ENCODE measurements at places on chromosomes 16 and 17. TPM values are rescaled to one million over a fixed set of nuclear protein-coding genes. Genes with fewer than 3 reads are reported as not detected.
A peak's percentile ranks its signal among the peaks of the same experiment; 100 is the strongest.

DNA sequence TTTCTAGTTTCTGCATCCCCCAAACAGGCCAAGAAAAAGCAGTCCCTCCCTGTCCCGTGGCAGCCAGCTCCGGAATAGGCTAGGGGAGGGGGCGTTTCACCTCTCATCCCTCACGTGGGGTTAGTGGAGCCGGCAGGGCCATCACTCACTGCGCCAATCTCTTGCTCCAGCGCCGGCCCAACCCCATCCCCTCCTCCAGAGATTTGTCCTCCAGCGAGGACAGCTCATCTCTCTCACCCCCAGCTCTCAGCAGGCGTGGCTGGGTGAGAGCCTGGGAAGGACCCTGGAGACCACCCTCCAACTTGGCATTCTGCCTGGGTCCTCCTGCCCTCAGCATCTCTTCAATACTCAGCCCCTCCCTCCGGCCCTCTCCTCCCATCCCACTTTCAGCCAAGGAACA, 74.1 kb downstream of the TMEM132E start:
- no peak for DNase-seq

GRCh38 chr16:59356709-59357108, 622.6 kb upstream of the GOT2 start:
- no peak for DNase-seq

DNA sequence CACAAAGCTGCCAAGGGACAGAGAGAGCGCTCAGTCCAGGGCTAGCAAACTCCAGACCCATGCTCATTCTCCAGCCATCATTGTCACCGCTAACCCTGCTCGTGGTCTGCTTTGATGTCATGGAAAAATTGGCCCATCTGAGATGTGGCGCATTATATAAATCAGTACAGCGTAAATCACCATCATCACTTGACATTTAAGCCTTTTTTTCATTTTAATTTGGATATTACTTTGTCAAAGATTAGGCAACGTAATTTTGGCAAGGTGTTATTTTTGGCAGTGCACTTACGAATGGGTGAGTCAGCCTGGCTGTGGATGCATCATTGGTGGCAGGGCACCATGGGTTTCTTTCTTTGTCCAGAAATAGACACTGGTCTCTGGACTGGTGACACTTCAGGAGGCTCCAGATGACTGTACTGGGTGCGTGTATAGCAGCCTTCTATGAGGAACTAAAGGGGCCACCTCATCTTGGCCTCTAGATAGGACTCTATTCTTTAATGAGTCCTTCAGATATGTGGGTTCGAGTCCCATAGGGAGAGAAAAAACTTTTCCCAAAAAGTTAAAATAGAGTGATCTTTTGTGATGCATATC, 166.3 kb downstream of the MSI2 start:
- DNase-seq: no peak

Gene MMP25
- total RNA-seq: 0.66 TPM

- DNase-seq: no peak
These were observed 6.5 kb downstream of the TFAP4 start for GRCh38 chr16:4266372-4266771.

Gene TXNDC17
- total RNA-seq: 108 TPM

Gene AP1G1
- total RNA-seq: 88.5 TPM

DNA sequence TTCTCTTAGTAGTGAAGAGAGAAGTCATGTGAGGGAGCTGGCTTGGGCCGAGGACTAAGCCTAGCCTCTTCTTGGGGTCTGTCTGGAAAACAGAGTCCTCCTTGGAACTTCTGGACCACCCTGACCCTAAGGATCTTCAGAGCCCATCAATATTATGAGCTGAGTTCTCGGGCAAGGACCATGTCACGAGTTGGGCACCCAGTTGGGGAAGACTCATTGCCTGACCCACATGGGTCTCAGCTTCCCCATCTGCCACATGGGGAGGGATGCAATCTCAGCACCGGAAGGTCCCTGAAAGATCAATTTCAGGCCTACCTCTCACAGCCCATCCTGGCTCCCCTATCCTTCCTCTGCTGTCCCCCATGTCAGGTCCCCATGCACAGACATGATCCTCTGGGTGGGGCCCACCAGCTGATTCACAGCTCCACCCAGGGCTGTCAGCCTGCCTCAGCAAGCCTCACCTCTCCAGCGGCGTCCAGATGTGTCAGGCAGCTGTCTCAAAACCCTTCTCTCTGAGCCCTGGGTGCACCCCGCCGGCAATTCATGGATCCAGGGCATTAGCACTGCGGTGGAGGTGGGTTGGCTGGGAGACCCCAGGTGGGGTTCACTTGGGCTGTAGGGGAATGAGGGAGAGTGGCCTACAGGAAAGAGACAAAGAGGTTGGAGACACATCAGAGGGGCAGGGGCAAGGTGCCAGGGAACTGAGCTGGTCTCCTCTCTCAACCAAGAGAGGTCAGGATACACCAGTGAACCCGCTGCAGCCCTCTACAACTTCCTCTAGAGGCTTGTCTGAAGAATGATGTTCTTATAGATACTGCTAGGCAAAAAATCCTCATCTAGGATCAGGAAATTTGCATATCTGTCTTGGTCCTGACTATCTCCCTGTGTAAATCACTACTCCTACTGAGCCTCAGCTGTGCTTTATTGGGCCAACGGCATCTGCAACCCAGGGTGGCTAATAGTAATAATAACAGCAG, 1.8 kb downstream of the NLRP1 start:
- DNase-seq: no peak

Gene BIRC5
- 5.4 TPM for total RNA-seq

- no peak for DNase-seq
These were observed 688 bp upstream of the ITGB3 start for GRCh38 chr17:47252766-47253512.

GRCh38 chr17:28747801-28748750, 4.3 kb downstream of the TRAF4 start:
- DNase-seq: no peak

GRCh38 chr17:700504-701094, 14.0 kb downstream of the VPS53 start:
- DNase-seq: no peak

Gene DPEP3
- not detected for total RNA-seq

GRCh38 chr17:17565471-17566339, 25.8 kb downstream of the PEMT start:
- no peak for DNase-seq

GRCh38 chr16:74726716-74727115, 26.1 kb upstream of the MLKL start:
- no peak for DNase-seq

Gene PGS1
- total RNA-seq: 47.5 TPM

Gene BCL6B
- 0.41 TPM for total RNA-seq

- DNase-seq: peak; percentile 47
These were observed 36.6 kb upstream of the TMEM132E start for GRCh38 chr17:34542700-34543336.

All from activated T-cell treated with anti-CD3 and anti-CD28 coated beads, Interleukin-2, amount 50 U/mL, for 4 hours (primary cell).